ENCODE measurements at places on chromosomes 4 and X.

GRCh38 chrX:18938710-18939109 lies 45.2 kb downstream of the PHKA2 start:
- peak; percentile 55 for DNase-seq

GRCh38 chrX:154819771-154820341 lies 14.6 kb upstream of the MPP1 start:
- no peak for DNase-seq

GRCh38 chrX:9745417-9746115 lies 20.1 kb downstream of the GPR143 start:
- peak; percentile 65 for DNase-seq

GRCh38 chrX:57156397-57157049 lies 19.3 kb upstream of the SPIN2A start:
- DNase-seq: peak; percentile 6

DNA sequence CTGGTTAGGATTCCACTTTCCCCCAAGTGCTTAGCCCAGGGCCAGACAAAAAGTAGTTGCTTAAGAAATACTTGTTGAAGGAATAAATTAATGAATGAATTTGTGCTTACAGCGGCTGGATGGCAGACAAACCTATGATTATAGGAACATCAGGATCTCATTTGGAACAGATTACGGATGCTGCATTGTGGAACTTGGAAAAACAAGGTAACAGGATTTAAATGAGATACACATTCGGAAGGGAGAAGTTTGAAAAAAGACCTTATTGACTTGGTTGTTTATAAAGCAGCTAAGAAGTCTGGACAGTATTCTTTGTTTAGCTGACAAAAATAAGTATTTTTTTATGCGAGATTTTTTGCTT lies 572 bp downstream of the EXOSC9 start:
- no peak for DNase-seq

GRCh38 chrX:17587366-17587765 lies 149.9 kb upstream of the SCML1 start:
- no peak for DNase-seq

DNA sequence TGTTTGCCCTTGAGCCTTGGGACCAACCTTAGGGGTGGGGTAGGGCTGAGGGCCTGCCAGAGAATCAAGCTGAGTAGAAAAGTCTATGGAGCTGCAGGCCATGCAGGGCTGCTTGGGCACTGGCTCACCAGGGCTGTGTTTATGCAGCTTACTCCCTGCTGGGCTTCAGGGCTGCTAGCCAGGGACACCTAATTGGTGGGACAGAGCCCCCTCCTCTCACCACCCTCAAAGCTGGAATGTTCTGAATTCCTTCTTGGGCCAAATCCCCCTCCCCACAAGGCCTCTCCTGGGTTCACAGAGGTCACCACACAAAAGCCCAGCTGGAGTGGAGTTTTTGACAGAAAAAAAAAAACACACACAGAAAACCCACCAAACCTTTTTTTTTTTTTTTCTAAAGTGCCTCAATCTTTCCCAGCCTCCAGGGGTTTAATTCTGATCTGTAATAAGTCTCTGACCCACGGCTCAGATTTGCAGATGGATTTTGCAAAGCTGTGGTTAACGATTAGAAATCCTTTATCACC lies at the start of gene CLDN2:
Gene CLDN2 (plus strand): TSS at position 471 of the 521 bp plus-strand sequence. CDS start 7,827 bp downstream, outside the sequence.
- no peak for DNase-seq

- DNase-seq: no peak
These were observed 16.4 kb downstream of the BANK1 start for GRCh38 chr4:101806914-101807313.

DNA sequence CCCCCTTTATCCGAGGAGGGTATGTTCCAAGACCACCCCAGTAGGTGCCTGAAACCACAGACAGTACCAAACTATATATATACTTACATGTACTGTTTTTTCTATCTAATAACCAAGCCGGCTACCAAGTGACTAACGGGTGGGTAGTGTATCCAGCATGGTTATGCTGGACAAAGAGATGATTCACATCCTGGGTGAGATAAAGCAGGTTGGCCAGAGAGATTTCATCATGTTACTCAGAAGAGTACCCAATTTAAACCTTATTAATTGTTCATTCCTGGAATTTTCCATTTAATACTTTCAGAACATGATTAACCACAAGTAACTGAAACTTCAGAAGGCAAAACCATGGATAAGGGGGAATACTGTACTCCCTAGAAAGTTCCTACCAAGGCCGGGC lies 46.5 kb downstream of the RFC1 start:
- peak; percentile 81 for DNase-seq

DNA sequence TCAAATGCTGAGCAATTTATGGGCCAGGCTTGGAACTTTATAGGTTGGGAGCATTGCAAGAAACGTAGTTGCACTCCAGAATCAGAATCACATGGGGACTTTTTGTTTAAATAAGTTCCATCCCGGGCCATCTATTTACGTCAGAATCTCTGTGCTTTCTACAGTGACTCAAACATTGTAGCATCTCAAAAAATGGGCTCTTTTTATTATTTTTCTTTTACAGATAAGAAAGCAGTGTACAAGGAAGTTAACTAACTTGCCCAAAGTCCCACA lies 10.2 kb downstream of the CC2D2A start:
- DNase-seq: no peak

DNA sequence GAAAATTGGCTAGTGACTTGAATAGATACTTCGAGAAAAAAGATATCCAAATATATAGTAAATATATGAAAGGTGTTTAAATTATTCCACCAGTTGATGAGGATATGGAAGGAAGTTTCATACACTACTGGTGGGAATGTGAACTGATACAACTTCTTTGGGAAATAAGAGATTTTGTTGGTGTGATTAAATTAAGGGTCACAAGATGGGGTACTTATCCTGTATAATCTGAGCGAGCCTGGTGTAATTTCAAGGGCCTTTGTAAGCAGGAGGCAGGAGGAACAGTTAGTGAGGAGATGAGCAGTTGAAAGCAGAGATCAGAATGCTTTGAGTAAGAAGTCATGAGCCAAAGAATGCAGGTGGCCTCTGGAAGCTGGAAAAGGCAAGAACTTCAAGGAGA lies 192.2 kb downstream of the KCTD8 start:
- DNase-seq: no peak

DNA sequence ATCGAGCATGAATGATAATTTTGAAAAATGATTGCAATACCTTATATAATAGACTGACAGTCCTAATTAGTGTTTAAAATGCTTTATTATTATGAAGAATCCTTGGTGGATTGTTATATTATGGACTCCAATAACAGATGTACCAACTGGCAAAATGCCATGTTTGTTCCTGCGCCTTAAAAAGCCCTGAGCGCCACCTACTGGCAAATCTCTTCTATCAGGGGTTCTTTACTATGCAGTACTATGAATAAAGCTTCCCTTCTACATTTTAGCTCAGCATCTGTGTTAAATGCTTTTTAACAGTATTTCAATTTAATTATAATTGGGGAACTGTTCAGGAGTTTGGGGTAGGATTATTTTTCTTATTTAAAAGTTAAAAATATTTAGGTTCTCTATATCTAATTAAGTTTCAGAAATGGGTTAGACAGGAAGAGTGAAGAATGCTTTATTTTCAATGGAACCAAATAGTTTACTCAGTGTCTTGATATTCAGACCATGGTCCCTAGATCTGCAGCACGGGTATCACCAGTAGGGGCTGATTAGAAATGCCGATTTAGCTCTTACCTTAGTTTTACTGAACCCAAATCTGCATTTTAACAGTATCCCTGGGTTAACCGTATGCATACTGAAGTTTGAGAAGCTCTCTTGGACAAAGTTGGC lies 20.0 kb downstream of the CFAP97 start:
- DNase-seq: peak; percentile 61

DNA sequence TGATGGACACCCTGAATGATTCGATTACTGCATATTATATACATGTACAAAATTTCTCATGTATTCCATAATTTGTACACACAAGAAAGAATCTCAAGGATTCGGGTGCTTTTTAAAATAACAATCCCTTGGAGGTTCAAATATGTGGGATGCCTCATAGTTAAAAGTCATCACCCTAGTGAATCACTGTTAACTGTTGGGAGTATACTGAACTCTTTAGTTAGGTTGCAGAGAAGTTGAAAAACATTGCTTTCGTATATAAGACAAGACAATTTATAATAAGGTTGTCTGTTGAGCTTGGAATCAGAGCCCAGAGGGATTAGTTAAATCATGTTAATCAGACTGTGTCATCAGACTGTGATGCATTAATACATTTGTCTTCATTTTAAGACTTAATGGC lies 15.6 kb downstream of the DCK start:
- DNase-seq: no peak

- DNase-seq: no peak
These were observed 500 bp downstream of the GAR1 start for GRCh38 chr4:109816082-109816442.

- DNase-seq: peak; percentile 1
These were observed 62.4 kb downstream of the NPFFR2 start for GRCh38 chr4:72094059-72094797.

DNA sequence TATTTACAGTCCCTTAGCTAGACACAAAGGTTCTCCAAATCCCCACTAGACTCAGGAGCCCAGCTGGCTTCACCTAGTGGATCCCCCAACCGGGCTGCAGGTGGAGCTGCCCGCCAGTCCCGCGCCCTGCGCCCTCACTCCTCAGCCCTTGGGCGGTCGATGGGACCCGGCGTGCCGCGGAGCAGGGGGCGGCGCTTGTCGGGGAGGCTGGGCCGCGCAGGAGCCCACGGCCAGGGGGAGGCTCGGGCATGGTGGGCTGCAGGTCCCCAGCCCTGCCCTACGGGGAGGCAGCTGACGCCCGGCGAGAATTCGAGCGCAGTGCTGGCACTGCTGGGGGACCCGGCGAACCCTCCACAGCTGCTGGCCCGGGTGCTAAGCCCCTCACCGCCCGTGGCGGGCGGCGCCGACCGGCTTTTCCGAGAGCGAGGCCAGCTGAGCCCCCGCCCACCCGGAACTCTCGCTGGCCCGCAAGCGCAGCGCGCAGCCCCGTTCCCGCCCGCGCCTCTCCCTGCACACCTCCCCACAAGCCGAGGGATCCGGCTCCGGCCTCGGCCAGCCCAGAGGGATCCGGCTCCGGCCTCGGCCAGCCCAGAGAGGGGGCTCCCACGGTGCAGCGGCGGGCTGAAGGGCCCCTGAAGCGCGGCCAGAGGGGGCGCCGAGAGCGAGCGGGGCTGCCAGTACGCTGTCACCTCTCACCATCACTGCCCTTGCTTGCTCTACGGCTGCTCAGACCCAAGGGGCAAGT lies 39.4 kb downstream of the WFS1 start:
- peak; percentile 40 for DNase-seq

GRCh38 chr4:139808808-139809756 lies 143.5 kb downstream of the MGST2 start:
- DNase-seq: no peak

GRCh38 chrX:154051201-154051810 lies 31.6 kb upstream of the IRAK1 start:
- DNase-seq: peak; percentile 37

DNA sequence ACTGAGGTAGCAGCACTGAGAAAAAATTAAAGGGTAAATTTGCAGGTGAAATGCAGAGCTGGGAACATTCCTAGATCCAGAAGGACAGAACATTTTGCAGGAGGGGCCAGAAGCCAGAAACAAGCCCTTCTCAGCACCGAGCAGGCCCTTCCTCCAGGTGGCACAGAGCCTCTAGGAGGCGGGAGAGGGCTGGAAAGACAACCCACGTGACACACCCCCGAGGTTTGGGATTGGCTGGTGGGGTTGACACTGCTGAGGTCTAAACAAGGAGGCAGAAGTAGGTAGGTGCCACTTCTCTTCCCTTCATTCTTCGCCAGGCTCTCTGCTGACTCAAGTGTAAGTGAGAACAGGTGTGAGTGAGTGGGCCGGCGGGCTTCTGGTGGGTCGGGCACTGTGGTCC lies at the start of gene PAGE4:
Gene PAGE4 (plus strand): TSS at position 288 of the 400 bp plus-strand sequence. CDS start 1,126 bp downstream, outside the sequence.
- DNase-seq: no peak

DNA sequence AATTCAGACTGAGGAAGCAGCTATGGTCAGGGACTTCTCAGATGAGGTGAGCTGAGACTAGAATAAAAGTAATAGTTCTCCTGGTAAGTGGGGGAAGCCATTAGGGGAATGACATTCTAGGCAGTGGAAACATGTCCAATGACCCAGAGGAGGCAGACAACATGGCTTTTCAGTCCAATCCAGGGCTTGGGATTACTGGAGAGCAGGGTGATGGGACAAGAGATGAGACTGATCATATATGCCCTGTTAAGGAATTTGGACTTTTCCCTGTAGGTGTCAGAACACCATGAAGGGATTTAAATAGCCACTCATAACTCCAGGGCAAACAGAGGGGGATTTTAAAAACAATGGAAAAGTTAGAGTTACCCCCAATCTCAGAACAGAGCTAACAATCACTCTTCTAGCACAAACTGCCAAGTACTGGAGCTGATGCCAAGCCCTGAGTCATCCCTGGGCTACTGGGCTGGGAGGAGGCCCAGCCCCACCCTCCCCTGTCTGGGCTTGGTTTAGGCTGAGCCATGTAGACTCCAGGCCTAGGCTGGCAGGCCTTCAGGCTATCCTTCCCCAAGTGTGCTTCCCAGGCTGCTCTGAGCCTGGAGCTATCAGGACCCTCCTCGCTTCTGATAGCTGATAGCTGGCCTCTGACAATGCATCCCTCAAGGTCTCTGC lies 22.7 kb upstream of the MSN start:
- peak; percentile 87 for DNase-seq

DNA sequence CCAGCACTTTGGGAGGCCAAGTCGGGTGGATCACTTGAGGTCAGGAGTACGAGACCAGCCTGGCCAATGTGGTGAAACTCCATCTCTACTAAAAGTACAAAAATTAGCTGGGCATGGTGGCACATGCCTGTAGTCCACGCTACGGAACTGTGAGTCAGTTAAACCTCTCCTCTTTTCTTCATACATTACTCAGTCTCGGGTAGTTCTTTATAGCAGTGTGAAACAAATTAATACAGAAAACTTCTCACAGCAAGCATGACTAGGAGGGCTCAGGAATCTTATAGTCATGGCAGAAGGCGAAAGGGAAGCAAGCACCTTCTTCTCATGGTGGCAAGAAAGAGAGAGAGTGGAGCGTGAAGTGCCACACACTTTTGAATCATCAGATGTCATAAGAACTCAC lies 358.9 kb downstream of the NLGN4X start:
- no peak for DNase-seq

- no peak for DNase-seq
These were observed 594.3 kb upstream of the DIPK2B start for GRCh38 chrX:45794995-45795337.

DNA sequence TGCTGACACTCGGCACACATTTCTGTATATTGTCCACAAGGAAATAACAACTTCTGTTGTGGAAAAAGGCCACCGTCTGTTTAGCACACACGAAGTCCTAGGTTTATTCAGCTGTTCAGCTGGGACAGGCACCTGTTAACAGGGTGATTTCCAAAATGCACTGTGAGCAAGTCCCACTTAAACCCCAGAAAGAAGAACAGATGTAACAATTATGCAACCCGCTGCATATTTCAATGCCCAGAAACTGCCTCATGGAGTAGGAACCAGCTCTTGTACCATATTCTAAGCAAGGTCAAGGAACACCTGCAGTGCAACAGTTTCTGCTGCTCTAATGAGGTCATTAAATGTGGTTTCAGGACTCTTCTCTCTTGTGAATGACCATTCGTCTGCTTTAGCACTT lies 77.1 kb downstream of the GEMIN8 start:
- DNase-seq: no peak

GRCh38 chrX:80021621-80022020 lies 7.1 kb downstream of the TBX22 start:
- DNase-seq: no peak
